ENCODE measurements at places on chromosomes 1 and 21.

GRCh38 chr1:79859212-79859948, 852.9 kb upstream of the ADGRL4 start:
- no peak for DNase-seq

- DNase-seq: peak; percentile 14
Measured at GRCh38 chr1:43241413-43241836, 28.4 kb upstream of the TMEM125 start.

DNA sequence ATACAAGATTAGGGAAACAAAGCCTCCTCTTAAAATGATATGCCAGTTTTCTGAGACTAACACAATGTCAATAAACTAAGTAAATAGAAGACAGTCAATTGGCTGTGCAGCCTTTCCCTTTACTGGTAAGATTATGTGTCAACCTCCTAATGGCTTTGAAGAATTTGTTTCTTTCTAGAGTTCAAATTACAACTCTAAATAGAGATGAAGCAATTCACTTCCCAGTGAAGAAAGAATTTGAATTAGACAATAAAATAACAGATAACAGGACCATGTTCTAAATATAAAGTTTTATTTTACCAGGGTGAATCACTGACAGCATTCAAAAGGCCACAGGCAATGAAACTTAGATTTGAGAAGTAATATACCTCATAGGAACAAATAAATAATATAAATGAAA, 680.3 kb downstream of the PLA2G4A start:
- no peak for DNase-seq

- DNase-seq: no peak
Measured at GRCh38 chr1:98054786-98055185, 134.0 kb upstream of the DPYD start.

DNA sequence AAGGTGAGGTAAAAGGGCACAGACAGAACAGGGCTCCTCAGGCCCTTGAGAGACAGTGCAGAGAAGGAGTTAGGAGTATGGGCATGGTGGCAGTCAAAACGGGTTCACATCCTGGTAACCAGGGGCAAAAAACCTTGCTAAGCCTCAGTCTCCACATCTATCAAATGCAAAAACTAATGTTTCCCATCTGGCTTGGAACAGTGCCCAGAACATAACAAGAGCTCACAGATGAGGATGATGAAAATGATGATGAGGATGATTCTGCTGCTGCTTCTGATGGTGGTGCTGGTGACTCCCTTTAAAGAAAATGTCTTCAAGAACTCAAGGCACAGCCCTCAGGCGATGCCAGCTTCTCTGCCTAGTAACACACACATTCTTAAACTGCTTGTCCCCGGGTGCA, 24.1 kb downstream of the HHIPL2 start:
- no peak for DNase-seq

DNA sequence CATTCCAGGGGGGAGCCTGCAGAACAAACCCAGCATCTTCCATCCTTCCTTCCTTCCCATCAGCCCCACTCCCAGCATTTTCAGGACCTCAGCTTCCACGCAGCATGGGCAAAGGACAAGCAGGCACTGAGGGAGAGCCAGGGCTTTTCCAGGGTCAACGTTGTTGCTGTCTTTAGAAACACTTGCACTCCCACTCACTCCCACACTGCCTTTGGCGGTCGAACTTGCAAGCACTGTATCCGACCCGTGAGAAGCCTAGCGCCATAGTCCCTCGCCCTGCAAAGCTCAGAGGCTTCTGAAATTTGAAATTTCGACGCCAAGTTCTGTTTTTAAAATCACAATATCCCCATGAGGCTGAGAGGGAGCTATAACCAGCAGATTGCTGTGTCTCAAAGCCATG, 47.4 kb downstream of the KCNAB2 start:
- no peak for DNase-seq

GRCh38 chr1:241513378-241513777, 6.2 kb downstream of the FH start:
- DNase-seq: no peak

DNA sequence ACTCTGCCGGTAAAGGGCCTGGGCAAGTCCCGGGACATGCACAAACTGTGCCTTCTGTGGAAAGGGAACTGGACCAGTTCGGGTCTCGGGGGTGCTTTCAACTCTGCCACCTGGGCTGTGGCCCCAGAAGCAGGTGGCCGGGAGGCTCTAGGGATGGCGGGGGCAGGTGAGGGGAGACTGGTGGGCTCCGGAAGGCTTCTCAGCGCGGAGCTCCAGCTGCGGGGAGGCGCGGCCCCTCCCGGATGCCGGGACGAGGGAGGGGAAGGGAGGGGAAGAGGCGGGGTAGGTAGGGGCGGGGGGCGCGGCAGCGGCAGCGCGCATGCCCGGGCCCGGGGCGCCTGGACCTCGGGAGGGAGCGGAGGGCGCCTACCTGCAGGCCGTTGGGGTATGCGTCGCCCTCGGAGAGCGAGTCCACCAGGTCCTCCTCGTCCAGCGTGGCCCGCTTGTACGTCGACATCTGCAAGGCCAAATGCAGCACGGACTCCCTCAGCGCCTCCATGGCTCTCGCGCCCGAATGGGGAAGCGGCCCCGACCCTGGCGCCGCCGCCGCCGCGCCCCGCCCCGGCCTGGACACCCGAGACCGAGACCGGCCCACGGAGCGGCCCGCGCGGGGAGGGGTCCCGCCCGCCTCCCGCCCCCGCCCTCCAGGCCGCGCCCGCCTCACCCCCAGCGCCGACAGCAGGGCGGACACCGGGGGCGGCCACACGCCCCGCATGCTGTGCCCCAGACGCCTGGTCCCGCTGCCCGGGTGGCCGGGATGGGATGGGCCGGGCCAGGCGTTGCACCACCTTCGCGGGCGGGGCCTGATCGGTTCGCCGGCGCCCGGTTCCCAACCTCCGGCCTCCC, at the start of gene ECE1:
TSS of gene ECE1 (minus strand) at position 764 of the 846 bp plus-strand sequence. CDS start at position 715, 49 bp downstream.
- peak; percentile 29 for DNase-seq

GRCh38 chr1:48571303-48571987, 99.4 kb upstream of the SPATA6 start:
- no peak for DNase-seq

- DNase-seq: no peak
Measured at GRCh38 chr1:108551137-108551862, 8.6 kb upstream of the EEIG2 start.

DNA sequence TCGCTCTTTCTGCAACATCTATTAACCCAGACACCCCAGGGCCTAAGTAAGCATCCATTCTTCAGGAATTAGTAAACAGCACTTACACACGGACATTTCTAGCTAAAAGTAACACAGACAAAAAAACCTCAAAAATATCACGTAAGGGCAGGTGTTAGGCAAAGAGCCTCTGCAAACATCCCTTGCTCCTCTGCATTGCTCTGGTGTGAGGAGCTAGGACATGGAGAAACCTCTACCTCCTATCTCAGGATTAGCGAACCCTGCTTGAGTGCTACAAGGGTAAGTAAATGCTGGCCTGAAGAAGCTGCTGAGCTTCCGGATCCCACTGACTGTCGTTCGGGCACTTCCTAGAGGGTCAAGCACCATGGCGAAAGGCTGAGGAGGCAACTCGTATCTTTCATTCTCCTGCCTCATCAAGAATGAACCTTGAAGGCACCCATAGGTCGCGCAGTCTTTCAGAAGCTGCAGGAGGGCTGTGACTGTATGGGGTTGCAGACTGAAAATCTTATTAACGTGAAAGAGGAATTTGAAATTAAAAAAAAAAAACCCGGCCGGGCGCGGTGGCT, 2.1 kb downstream of the PTGER3 start:
- no peak for DNase-seq

DNA sequence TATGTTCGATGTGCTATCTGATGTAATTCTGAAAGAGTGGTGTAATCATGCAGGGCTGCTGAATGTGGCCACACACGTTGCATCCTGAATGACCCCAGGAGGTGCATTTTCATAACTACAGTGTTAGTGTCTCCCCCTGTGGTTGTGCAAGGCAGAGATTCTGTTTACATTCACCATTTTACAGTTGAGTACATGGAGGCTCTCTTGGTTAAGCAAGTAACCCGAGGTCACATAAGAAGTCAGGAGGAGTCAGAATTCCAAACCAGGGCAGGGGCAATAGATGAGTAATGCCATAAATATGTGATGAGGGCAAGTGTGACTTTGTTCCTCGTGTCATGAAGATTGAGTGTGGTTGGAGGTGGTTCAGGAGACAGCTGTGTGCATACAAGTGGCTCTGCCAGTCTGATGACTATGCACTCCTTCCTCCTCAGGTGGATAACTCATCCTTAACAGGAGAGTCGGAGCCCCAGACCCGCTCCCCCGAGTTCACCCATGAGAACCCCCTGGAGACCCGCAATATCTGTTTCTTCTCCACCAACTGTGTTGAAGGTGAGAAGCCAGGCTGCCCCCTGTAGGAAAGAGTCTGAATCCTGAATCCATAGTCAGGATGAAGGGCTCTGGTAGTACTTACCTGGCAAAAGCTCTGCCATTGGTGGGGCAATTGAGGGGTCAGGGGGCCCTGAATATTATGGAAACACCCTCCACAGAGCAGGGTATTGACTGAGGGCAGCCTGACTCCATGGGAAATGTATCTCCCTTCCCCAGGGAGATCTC, 9.3 kb downstream of the ATP1A2 start:
- DNase-seq: peak; percentile 69

DNA sequence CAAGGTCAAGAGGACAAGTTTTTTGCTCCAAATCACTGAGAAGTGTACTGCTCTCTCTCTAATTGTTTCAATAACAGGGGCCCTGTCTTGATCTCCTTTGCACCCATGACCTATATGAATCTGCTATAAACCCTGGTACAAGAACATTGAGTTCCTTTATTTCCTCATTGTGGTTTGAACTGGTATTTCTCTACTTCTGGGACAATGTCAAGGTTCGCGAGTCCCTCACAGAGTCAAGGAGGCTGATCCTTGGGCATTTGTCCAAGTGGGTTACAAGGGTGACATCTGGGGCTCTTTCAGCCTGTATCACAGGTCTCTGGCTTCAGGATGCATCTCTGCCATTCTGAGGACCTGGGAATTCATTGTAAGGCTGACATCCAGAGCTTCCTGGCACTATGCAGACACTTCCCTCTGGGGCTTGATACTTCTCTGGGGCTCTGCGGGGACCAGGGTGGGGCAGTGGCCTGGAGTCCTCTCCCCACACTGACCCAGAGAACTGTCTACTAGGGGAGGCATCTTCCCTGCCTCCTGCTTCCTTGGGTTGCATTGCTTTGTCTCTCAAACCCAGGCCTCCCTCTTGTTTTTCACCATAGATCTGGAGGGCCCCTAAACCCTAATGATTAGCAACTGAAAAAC, 22.5 kb upstream of the ZNF648 start:
- no peak for DNase-seq

DNA sequence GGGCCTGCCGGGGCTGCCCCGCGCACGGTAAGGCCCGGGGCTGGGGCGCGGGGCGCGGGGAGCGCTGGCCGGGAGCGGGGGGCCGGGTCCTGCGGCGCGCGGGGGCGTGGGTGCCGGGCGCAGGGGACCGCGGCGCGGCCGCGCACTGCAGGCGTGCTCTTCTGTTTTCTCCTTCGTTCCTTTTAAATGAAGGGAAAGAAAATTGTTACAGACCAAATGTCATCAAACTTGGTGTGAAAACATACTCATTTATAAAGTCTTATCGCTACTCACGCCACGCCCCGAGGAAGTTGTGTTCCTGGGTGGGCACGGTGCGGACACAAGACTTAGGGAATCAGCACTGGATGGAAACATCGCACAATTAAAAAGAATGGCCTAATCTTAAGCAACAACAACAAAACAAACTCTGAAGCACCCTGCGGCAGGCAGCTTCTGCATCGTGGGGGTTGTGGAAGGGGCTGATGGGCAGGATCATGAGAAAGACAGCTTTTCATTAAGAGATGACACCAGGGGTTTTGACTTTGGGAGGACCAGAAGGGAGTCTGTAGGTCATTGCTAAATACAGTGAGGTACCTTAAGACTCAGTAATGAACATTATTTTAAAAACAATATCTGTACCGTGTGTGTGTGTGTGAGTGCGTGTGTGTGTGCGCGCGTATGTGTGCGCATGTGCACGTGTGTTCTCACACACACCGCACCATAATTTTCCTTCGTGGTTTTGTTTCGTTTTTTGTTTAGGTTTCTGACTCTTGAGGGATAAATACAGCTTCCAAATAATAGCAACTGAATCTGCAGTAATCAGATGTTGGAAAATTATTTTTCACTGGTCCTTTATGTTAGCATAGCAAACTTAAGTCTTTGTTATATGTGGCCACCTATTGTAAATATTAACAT, 548 bp downstream of the B3GALT5 start:
- DNase-seq: no peak

DNA sequence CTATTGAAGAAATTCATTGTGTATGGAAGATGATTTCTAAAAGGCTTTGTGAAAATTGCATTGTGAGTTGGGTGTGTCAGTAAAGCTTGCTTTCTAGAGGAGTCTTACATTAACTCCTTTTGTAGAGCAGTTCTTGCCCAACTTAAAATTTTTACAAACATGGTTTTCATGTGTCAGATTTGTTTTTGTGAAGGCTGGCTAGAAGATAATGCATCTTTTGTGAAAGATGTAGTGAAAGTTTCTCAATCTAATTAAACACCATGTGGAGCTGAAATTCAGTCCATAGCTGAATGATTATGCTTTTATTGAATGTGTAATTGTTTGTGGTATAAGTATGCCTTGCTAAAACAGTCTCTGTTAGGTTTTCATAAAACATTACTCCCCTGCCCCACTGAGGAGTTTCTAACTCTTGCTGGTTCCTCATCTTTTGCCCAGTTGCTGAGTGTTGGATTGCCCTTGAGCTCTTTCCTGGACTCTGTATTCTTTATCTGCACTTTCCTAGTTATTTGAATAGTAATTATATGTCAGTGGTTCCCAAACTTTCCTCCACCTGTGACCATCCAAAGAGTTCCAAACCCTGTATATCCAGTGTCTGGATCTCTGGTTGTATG, 38.0 kb downstream of the KCTD3 start:
- DNase-seq: no peak

GRCh38 chr1:53459321-53460175, at the start of gene DMRTB1:
TSS of gene DMRTB1 (plus strand) at chr1:53459399. CDS start at chr1:53459454, 55 bp downstream.
- DNase-seq: no peak

GRCh38 chr1:177010211-177010825, 154.2 kb downstream of the ASTN1 start:
- no peak for DNase-seq

DNA sequence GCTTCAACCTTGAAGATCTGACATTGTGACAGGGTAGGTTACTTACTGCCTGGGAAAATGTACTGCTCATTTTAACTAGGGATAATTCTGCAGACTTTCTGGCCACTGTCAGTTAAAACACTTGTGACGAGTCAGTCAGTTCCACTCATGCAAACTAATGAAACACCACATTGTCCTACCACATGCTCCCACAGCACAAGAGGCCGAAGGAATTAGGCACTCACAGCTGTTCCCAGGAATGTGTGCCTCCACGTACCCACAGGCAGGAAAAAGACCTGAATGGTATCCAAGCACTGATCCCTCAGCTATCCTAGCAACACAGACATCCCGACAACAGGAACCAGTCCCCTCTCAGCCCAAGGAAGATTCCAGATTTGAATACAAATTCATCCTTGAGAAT, 12.3 kb downstream of the BCAR3 start:
- DNase-seq: no peak

- DNase-seq: no peak
Measured at GRCh38 chr1:200330741-200331428, 79.0 kb downstream of the ZNF281 start.

- DNase-seq: peak; percentile 62
Measured at GRCh38 chr1:9671377-9672140, 20.0 kb downstream of the PIK3CD start.

- DNase-seq: no peak
Measured at GRCh38 chr1:230286890-230287269, 139.3 kb downstream of the PGBD5 start.

GRCh38 chr1:245051349-245052221, 103.2 kb upstream of the KIF26B start:
- DNase-seq: no peak
